ENCODE measurements at places on chromosomes 13 and 19.

- no peak for DNase-seq
These were observed 142.2 kb downstream of the TBC1D4 start for GRCh38 chr13:75339635-75340374.

GRCh38 chr13:20128459-20128931 lies 32.4 kb downstream of the GJA3 start:
- no peak for DNase-seq

DNA sequence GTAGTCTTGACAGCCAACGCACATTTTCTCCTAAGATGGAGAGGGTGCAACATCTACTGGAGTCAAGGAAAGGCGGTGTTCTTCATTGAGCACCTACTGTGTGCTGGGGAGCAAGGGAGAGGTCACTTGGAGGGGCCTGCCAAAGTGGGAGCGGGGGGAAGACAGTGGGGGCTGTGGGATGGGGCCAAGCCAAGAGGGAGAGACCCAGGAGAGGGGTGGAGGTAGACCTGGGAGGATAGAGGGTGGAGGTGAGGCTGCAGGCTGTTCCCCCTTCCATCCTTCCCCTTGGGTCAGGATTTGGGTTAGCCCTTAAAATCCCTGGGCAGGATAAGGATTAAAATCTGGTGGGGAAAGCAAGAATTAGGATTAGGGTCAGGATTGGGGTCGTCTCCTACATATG lies 1.7 kb upstream of the PLPP2 start:
- no peak for DNase-seq

DNA sequence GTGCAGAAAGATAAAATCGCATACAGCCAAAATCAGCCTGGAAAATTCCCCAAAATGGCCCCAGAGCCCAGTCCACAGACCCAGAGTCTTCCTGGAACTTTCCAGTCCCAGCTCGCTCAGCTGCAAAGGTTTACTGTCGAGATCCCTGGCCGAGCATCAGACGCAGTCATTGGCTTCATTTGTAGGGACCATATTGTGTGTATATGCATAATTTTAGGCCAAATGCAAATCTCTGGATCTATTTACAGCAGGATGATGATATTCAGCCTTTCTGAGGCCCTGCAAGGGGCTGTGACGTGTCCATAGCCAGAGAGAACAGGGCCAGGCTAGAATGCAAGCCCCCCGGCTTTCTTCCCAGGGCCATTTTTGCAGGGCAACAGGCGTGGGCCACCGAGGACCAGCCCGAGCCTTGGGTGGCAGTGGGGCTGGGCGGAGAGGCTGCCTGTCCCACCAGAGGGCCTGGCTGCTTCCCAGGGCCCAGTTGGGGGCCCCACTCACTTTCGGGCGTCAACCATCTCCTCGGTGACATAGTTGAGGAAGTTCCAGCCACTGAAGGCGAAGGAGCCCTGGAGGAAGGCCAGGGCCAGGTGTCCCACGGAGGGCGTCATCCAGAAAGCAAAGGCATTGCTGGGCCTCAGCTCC lies 13.7 kb downstream of the SLC7A10 start:
- DNase-seq = no peak

DNA sequence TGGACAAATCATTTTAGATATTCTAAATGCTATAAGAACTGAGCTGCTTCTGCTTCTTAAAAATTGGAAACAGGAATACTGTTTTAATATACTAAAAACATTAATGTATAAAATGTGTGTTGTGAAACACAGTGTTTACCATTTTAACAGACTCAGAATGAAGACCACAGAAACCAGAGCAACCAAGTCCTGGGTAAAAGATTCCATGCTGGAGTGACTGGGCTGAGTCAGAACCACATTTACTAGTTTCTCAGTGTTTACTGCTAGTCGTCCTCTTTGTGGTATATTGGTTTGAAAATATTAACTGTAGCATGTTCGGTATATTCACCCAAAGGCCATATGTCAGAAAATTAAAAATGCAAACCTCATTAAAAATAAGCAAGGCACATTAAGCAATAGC lies 31.9 kb downstream of the ANKRD10 start:
- no peak for DNase-seq

DNA sequence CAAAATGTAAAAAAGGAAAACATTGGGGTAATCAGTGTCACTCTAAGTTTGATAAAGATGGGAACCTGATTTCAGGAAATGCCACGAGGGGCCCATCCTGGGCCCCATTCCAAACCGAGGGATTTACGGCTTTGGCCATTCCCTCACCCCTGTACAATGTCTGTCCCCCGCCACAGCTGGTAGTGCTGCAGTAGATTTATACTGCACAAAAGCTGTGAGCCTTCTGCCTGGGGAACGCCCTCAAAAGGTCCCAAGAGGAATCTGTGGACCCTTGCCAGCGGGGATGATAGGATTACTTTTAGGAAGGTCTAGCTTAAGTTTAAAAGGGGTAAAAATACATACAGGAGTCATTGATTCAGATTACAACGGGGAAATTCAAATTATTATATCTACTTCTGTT lies 173.4 kb upstream of the SGCG start:
- DNase-seq = peak; percentile 83

DNA sequence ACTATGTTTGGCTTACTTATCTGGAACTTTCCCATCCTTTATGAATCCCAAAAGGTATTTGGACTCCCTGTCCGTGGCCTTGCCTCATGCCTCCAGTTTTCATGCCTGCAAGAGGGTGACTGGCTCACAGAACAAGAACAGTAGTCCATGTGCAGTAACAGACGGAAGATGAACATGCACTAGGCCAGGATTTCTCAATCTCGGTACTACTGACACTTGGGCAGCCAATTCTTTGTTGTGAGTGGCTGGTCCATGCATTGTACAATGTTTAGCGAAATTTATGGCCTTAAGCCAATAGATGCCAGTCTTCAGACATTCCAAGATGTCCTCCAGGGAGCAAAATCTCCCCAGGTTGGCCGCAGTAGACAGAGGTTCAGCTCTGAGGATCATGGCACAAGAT lies 61.9 kb downstream of the DOCK9 start:
- no peak for DNase-seq
